Activated CD4-positive, alpha-beta T cell treated with anti-CD3 and anti-CD28 coated beads for 48 hours (primary cell): ENCODE measurements at places on chromosomes 1 and 21.

DNA sequence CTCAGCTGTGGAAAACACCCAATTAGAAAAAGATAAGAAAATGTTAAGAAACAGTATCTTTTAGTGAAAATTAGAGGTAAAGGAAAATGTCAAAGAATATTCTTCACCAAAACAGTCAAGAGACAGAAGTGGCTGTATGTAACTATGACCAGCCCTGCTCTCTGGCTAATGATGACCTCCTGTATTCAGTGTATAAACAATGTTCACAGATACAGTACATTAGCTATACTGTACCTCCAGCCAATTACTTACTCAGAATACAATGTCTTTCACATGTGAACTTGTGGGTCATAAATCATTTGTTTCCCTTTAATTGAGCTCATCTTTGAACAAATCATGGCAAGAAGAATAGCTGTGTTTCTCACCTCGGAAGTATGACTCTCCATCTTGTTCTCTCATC, 432.0 kb downstream of the LMO4 start:
- DNase-seq, result no peak

GRCh38 chr1:61157468-61157987, 75.2 kb downstream of the NFIA start:
- no peak for DNase-seq

DNA sequence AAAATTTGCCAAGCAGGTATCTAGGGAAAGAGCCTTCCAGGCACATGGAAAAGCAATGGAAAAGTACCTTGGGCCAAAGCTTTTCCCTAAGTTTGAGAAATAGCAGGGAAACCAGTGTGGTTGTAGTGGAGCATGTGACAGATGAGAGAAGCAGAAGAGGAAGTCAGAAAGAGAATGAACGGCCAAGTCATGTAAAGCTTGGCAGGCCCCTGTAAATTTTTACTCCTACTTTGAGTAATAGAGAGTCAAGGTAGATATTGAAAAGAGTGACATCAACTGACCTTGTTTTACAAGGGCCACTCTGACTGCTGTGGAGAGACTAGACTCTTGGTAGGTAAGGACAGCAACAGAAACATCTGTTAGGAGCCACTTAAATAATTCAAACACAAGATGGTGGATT, 180.9 kb upstream of the PRMT6 start:
- DNase-seq, result no peak

DNA sequence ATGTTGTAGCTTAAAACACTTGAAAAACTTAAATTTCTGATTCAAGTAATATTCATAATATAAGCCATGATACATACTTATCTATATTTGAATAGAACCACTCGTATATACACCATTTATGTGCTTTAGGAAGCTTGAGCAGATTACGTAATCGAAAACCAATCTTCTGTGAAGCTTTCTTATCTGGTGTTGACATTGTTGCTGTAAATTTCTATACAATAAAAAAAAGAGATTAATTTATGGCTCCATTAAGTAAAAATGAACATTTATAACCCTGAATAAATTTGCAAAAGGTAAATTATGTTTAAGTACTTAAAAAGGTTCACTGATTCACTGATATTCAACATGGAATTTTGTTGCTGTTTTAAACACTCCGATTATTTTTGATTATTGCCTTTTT, 21.4 kb downstream of the LIN9 start:
- no peak for DNase-seq

DNA sequence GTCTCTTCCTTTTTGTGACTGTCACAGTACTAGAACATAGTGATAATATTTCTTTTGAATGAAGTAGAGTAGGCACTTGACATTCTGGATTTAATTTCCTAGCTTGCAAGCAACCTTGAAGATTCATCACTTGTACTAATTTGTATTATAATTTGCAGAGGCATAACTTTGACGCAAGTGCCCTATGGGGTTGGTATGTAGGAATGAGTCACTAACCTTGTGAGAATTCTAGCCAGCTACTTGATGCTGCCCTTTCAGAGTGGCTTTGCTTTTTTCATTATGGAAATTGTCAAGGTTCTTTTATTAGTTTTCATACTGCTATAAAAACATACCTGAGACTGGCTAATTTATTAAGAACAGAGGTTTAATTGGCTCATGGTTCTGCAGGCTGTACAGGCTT, 13.7 kb upstream of the DPH5 start:
- DNase-seq, result no peak
